ENCODE measurements at places on chromosomes 5 and 9.

DNA sequence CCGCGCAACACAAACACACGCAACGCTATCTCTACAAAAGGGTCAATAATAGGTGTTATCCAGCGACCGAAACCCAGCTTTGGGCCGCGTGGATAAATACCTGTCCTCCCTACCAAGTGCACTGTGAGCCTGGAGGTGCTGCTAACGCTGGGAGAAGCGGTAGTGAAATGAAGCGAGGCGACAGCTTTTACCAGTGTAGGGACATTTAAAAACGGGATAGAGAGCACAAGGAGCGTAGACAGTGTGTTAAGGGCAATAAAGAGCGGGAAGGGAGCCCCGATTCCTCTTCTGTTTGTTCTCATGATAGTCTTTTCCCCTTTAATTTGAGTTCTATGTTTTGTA is 421 bp upstream of the DEPDC1B start:
- no peak for DNase-seq

- DNase-seq, result no peak
Observed at GRCh38 chr5:95615164-95615467, 4.8 kb upstream of the GPR150 start.

DNA sequence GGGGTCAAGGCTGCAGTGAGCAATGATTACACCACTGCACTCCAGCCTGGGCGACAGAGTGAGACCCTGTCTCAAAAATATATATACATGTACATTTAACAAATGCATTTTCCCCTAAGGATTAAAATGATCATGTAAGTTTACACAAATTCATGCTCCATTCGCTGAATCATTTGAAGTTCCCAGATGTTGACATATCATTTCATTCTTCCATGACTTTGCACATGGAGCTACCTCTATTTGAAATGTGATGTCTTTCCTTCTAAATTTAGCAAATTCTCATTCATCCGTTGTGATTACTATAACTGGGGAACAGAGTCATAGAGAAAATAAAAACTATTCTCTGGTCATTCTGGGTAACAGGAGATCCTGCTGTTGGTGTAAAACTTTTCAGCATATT is 10.6 kb downstream of the PTGER4 start:
- no peak for DNase-seq

DNA sequence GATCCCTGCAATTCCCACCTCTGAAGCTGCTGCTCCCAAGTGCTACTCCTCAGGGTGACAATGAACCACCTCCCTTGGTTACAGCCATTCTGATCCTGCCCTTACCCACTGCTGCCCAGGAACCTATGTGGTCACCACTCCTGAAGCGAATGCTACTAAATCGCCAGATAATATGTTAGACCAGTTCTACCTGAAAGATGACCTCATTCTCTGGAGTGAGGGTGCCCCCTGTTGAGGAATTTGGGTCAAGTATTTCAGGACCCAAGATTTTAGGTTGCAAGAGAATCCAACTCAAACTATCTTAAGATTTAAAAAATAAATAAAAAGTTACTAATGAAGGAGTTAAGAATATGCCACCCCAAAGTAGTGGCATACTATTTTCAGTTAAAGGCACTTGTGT is 5.8 kb upstream of the SNAPC3 start:
- DNase-seq, result peak; percentile 64

- DNase-seq, result no peak
Observed at GRCh38 chr5:91179018-91179417, 204.1 kb downstream of the ARRDC3 start.

DNA sequence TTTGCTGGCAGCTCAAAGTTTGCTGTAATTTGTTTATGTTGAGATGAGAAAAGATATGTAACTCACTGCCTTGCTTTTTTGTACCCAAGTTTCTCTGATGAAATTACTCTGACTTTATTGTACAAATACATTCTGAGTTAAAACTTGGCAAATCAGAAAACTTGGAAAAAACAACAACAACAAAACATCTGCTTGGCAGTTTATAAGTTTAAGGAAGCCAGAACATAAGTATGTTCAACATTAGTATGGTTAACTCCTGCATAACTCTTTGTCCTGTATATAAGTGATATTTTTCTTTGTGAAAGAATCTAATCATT is 233.1 kb downstream of the MAST4 start:
- DNase-seq, result no peak

GRCh38 chr9:97934321-97935115 is 3.5 kb downstream of the HEMGN start:
- DNase-seq, result peak; percentile 51

DNA sequence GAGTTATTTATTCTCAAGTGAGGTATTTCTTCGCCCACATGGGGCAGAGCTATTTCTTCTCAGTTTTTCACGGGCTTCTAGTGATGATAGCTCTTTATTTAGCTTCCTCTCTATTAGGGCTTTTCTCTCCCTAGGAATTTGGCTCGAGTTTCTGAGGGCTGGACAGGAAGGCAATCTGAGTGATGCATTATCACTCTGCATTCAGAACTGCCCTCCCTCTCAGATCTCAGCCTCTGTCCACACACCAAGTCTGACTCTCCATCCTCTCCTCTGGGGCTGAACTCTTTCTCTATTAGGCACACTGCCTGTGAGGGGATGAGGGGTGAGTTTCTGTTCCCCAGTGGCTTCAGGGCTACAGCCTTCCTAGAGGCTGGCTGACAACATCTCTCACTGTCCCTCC is 14.9 kb upstream of the SCAMP1 start:
- DNase-seq, result no peak

DNA sequence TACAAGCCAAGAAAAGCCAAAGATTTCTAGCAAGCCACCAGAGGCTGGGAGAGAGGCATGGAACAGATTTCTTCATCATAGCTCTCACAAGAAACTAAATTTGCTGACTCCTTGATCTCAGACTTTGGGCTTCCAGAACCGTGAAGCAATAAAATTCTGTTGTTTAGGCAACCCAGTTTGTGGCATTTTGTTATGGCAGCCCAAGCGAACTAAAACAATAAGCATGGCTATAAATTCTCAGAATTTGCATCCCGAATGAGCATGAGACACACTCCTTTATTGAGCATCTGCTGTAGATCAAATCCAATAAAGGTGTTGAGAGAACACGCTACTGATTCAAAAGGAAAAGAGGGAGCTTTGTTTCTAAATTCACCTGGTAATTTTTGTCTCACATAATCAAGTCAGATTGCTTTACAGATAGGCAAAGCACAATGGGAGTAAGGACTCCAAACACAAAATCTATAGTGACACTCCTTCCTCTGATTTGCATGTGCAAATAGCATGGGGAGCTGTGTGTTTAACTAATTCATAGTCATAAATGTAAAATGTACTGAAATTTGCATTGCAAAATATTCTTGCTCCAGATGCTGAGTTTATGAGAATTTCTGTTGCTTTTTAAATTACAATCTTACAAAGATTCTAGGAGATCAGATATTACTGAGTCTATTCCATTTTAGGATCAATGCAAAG is 308.7 kb downstream of the MED10 start:
- no peak for DNase-seq

DNA sequence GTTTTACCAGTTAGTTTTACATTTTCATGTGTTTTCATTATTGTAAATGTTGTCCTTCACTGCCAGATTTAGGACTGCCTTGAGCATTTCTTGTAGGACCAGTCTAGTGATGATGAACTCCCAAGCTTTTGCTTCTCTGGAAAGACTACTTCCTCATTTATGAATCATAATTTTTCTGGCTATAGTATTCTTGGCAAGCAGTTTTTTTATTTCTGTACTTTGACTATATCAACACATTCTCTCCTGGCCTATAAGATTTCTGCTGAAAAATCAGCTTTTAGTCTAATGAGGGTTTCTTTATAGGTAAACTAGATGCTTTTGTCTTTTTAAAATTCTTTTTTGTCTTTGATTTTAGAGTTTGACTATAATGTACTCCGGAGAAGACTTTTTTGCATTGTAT is 256.8 kb upstream of the GRAMD2B start:
- DNase-seq, result no peak

DNA sequence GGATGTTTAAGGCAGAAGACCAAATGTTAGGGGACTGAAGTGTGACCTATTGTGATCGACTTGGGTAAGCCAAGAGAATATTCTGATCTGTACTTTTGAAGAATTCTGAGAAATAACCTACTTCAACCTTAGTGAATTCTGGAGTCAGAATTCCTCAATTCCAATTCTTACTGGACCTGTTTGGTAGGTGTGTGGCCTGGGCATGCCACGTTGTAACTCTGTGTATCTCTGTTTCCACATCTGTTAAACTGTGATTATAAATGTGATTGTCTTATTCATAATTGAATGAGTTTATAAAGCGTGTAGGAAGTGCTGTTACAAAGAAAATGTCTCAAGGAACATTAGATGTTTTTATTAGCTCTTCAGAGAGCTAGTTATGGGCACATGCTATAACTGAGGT is 64.5 kb downstream of the TUSC1 start:
- no peak for DNase-seq

DNA sequence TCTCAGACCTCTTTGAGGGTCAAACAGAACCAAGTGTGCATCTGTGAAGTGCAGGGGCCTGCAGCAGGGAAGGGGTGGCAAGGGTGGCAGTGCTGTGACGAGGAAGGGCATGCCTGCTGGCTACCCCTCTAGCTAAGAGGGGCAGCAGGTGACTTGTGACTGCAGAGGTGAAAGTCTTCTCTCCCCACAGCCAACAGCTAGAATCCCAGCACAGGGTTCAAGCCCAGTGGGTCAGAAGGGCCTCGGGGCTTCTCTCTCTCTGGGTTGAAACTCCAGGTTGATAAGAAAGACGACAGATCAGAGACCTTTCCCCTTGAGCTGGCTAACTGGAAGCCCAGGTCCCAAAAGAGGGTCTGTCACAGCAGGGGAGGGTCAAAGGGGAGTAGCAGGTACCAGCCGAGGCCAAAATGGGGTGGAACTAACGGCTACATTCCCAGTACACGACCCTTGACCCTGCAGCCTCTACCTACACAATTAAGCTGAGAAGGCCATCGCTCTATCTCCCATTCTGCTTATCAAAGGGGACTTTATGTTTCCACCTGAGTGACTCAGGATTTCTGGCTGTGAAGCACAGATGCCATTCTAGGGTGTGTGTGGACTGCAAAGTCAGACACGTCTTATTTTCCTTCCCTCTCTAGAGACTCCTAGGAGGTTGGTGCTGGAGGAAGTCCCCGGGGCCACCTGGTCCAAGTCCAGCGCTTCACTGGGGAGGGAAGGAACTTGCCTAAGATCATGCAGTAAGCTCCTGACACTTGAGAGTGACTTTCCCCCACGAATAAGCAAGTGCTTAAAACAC is 14.6 kb downstream of the ANKS6 start:
- DNase-seq, result peak; percentile 69

DNA sequence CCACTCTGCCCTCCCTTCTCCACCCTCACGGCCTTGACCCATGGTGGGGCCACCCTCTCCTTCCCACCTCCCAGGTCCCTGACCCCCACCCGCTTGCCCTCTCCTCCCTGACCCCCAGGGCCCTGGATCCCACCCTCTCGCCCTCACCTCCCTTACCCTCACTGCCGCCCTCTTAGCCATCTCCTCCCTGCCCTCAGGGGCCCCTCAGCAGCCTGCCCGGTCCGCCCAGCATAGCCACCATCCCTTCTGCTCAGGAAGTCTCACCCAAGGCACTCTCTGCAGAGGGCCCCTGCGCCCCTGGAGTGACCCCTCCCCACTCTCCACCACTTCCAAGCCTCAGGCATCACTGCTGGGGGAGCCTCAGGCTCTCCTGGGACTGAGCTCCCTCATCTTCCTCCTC is 66.3 kb downstream of the MRPL36 start:
- DNase-seq, result no peak

- peak; percentile 6 for DNase-seq
Observed at GRCh38 chr5:94793816-94794198, 175.3 kb downstream of the SLF1 start.

- peak; percentile 42 for DNase-seq
Observed at GRCh38 chr5:124060413-124061067, 548.6 kb downstream of the CSNK1G3 start.
